ENCODE measurements at places on chromosomes 12 and 14. TPM values are rescaled to one million over a fixed set of nuclear protein-coding genes. Genes with fewer than 3 reads are reported as not detected.

The PLD4 gene
- not detected for total RNA-seq

The POU6F1 gene
- 10.5 TPM for total RNA-seq

The RNASE7 gene
- 1.6 TPM for total RNA-seq

GRCh38 chr14:54637270-54638134 lies 70.6 kb downstream of the SAMD4A start:
- no peak for DNase-seq

DNA sequence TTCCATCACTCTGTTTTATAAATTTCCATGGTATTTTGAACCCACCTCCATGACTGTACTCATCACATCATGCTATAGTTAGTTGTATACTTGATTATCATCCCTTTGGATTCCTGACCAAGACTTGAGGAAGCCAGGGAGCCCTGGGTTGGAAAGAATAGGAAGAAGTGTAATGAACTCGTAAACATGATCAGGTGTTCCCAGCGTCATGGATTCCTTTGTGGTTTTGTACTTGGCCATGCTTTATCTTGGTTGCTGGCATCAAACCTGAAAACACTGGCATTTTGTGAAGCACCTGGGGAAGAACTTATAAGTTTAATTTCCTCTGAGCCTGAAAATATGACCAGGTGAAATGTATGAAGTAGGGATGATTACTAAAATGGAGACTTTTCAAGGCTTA lies 76.4 kb downstream of the CHST11 start:
- no peak for DNase-seq

GRCh38 chr12:47811581-47812484 lies 7.9 kb downstream of the HDAC7 start:
- DNase-seq: no peak

GRCh38 chr12:74896186-74896585 lies 313.5 kb downstream of the KCNC2 start:
- DNase-seq: no peak

DNA sequence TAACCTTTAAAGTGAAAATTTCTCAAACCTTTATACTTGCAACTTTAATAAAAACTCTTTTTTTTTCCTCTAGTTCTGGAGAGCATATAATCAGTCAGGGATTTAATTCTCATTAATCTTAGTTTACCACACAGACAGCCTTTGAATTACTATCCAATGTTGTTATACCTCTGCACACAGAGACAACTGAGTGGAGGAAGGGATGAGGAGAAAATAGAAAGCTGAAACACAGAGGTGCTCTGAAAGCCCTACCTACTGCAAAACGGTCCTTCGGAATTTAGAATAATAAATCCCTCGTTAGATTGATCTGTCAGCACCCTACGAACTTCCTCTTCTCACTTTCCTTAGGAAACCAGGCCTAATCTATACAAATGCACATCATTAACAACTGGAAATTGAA lies 122.1 kb downstream of the STXBP6 start:
- no peak for DNase-seq

Data from breast epithelium (tissue), 4 donors.